ENCODE measurements at places on chromosomes 3 and 15. TPM values are rescaled to one million over a fixed set of nuclear protein-coding genes. Genes with fewer than 3 reads are reported as not detected.

GRCh38 chr3:153640689-153641665 lies 479.0 kb downstream of the RAP2B start:
- H3K27ac ChIP-seq = no peak overlapping the region
- H3K4me3 ChIP-seq = no peak overlapping the region
- no peak for DNase-seq
- no peaks in the 10 kb centered on the region for H3K27me3 ChIP-seq

- H3K36me3 ChIP-seq = no peaks in the 10 kb centered on the region
These were observed 33.3 kb downstream of the NR2C2 start for GRCh38 chr3:14980689-14981088.

- no peak for DNase-seq
- no peaks in the 10 kb centered on the region for H3K4me1 ChIP-seq
These were observed 5.7 kb upstream of the BLM start for GRCh38 chr15:90711418-90711824.

ANKUB1 gene
- total RNA-seq = not detected

SLCO3A1 gene
- 5.6 TPM for total RNA-seq

DNA sequence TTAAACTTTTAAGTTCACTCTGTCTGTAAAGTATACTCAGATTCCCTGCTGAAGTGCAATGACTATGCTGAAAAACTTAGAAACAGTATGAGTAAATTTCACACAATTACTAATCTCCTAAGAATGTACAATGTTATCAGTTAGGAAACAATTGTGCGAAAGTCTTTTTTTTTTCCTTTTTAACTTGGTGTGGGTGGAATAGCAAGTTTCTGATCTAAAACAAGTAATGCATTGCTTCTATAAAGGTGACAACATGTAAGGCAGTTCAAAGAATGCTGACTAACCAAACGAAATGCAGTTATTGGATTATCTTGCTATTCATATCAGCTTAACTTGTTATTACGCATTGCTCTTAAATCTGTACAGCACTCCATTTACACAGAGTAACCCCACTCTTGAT lies 19.3 kb upstream of the SLC12A8 start:
- peaks cover 9% of the 10 kb centered on the region for H3K4me1 ChIP-seq
- DNase-seq = no peak
- peaks cover 13% of the 10 kb centered on the region for H3K36me3 ChIP-seq
- no peaks in the 10 kb centered on the region for H3K27me3 ChIP-seq

GRCh38 chr3:146414010-146414409 lies 55.4 kb downstream of the PLSCR2 start:
- no peak for DNase-seq
- H3K4me3 ChIP-seq = no peak overlapping the region
- no peaks in the 10 kb centered on the region for H3K4me1 ChIP-seq
- H3K27me3 ChIP-seq = no peaks in the 10 kb centered on the region

SOX14 gene
- total RNA-seq = not detected

BAHD1 gene
- 28.1 TPM for total RNA-seq

SPATA16 gene
- total RNA-seq = not detected

PDZRN3 gene
- 244 TPM for total RNA-seq

SLC22A13 gene
- 0.17 TPM for total RNA-seq

DNA sequence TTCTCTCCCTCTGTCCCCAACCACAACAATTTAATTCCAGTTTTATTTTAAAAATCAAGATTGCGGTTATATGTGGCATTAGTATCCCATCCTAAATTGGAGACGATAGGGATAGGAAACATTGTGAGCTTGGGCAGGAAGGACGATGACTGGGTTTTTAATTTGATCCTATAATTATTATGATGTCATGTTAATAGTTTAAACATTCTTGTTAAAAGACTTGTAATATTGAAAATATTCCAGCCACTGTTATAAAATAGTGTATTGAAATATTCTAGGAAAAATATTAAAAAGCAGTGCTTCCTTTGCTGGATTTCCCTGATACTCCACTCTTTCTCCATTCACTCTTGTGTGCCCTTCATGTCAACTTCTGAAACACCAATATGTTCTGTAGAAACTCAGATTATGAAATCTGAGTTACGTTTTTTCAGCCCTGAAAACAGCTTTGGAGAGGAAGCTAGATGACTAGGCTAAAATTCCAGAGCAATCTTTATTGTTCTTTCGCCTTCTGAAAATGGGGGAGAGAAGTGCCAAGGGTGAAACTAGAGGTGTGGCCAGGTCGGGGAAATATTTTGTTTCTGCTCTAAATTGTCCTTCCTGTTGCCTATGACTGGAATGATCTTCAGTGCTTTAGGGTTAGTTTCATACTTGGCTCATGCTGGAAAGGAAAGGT lies 46.1 kb upstream of the MAP3K13 start:
- no peaks in the 10 kb centered on the region for H3K36me3 ChIP-seq
- no peaks in the 10 kb centered on the region for H3K27me3 ChIP-seq
- no peak overlapping the region for H3K4me3 ChIP-seq

EDEM1 gene
- 16.6 TPM for total RNA-seq

DNA sequence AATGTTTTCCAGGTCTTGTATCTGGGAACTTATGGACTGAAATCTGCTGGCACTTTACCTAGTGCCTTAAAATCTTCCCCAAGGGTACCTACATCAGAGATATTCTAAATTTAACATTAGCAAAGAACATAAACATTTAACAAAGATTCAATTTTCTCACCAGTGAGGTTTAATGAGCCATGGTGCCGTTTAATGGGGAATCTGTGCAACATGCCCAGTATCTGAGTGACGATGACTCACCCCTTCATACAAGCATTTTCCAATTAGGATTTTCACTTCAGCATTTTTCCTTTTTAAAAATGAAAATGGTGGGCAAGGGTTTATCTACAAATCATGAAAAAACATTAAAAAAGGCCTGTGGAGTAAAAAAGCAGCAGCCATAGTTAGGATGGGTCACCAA lies 189.4 kb downstream of the SLC9A9 start:
- no peaks in the 10 kb centered on the region for H3K36me3 ChIP-seq
- DNase-seq = no peak
- no peak overlapping the region for H3K27ac ChIP-seq

CADPS gene
- total RNA-seq = 1.0 TPM

GRCh38 chr15:31458596-31459399 lies 132.2 kb downstream of the KLF13 start:
- H3K36me3 ChIP-seq = no peaks in the 10 kb centered on the region
- no peak overlapping the region for H3K4me3 ChIP-seq
- no peaks in the 10 kb centered on the region for H3K27me3 ChIP-seq

GRCh38 chr3:190491533-190492054 lies 22.3 kb upstream of the IL1RAP start:
- H3K4me3 ChIP-seq = no peak overlapping the region
- H3K27me3 ChIP-seq = peaks cover 7% of the 10 kb centered on the region
- no peaks in the 10 kb centered on the region for H3K4me1 ChIP-seq
- H3K36me3 ChIP-seq = no peaks in the 10 kb centered on the region
- no peak for DNase-seq

DNA sequence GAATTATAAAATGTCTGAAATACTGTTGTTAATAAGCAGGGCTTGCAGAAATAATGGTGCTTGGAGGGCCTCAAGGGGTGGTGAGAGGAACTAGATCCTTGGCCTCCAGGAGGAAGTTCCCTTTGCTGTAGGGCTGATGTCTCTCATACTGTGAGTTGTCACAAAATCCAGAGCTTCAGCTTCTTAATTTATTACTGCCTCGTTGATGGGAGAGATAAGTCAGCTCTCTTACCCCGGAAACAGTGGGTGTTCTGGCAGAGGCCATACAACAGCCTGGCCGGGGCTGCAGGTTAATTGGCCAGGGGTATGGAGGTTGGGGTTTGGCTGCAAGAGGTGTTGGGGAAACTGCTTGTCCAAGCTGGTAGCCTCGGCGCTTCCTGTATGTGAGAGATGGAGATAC lies 15.5 kb downstream of the MAPKAPK3 start:
- H3K36me3 ChIP-seq = no peaks in the 10 kb centered on the region
- H3K4me1 ChIP-seq = peaks cover 26% of the 10 kb centered on the region
- H3K4me3 ChIP-seq = no peak overlapping the region

EPHA6 gene
- 2.4 TPM for total RNA-seq

CEP152 gene
- total RNA-seq = 10.1 TPM

Data from esophagus muscularis mucosa (tissue), 4 donors.